H7 (cell line): ENCODE measurements at places on chromosomes 2 and 18.

- DNase-seq = peak; percentile 94
These were observed at the start of gene CYS1 for GRCh38 chr2:10079870-10080535. CYS1 (minus strand) TSS chr2:10080411; CDS start chr2:10080223, 188 bp downstream.

- DNase-seq = no peak
These were observed 279.7 kb downstream of the RNF144A start for GRCh38 chr2:7196883-7197282.

GRCh38 chr2:28394997-28395333 lies 2.3 kb downstream of the FOSL2 start:
- DNase-seq = no peak

DNA sequence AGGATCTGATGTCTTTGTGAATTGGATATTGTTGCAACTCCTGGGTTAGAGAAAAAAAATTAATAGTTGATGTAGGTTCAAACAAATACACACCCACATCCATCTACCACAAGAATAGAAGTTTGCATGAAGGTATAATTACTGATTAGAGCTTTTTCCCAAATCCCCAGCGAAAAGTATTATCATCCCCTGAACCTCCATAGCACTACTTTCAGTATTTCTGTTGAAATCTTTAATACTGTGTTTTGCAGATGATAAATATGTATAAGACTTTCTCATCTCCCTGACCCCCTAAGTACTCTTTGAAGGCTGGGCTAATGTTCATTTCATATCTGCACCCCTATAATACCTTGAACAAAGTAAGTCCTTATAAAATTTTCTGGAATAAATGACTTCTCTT lies 6.4 kb downstream of the FN1 start:
- DNase-seq = no peak

DNA sequence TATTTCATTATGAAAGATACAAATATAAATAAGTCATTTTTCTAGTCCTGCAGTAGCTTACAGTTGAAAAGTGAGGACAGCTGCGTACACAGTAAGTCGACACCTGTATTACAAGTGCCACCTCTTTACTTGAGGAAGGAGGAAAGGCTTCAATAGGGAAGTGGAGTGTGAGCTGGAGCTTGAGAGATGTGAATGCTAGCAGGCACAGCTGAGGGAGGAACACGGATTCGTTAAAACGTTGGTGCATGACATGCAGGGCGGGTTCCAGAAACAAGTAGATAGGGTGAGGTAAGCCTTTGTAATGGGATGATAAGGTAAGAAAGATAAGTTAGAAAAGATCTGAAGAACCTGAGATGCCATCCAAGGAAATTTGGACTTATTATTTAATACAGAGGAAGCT lies 98.1 kb upstream of the CSRNP3 start:
- no peak for DNase-seq

DNA sequence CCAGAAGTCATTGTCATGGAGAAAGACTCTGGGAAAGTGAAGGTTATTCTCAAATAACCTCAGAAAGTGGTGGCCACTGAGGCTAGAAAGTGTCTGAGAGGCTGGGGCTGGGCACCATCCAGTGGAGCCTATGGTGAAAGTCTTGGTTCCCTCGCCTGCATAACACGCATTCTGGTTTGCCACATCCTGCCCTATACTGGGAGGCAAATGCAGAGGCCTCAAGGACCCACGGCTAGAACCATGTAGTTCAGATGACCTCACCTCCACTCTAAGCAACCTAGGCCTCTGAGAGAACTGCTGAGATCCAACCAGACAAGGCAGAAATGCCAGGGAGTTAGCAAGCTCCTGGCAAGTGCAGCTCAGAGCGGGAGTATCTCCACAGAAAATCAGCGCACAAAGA lies 5.1 kb downstream of the ITGB6 start:
- no peak for DNase-seq

DNA sequence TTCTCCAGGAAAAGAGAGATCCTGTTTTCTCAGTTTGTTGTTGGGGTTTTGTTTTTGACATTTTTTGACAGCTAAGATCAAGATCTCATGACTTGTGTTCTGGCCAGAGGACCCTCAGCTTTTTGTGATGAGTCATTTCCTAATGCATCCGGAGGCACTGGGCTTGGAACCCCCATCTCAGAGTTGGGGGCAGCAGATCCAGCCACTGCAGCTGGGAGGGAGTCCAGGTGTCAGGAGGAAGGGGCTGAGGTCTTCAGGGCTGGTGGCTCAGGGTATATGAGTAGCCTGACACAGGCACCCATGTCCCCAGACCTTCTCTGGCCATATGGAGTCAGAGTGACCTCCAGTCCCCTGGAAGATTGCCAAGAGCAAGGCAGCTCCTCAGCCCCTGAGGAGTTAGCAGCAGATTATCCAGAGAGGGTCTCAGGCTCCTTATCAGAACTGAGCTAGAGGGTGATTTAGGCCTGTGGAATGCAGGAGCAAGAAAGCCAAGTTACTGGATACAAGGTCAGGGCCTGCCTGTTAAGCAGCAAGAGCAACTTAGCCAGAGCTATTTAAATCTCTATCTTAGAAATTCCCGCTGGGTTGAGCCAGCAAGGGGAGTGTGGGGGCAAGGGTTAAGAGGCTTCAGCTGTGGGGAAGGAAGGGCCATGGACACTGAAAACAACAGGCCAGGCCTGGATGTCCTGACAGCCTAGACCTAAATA lies 62.4 kb downstream of the TANC1 start:
- DNase-seq = peak; percentile 38

- DNase-seq = no peak
These were observed 147.4 kb upstream of the REV1 start for GRCh38 chr2:99637159-99637697.

GRCh38 chr2:15367715-15368114 lies 193.4 kb downstream of the NBAS start:
- no peak for DNase-seq
